ENCODE measurements at places on chromosomes 5 and 9.

- no peak for DNase-seq
Measured at GRCh38 chr9:138024131-138024530, 146.5 kb downstream of the CACNA1B start.

- DNase-seq: peak; percentile 62
Measured at GRCh38 chr5:37900692-37901091, 60.9 kb upstream of the GDNF start.

- DNase-seq: no peak
Measured at GRCh38 chr5:2156358-2157059, 273.8 kb upstream of the IRX4 start.

- peak; percentile 79 for DNase-seq
Measured at GRCh38 chr9:131394464-131395156, 724 bp downstream of the PRRC2B start.

DNA sequence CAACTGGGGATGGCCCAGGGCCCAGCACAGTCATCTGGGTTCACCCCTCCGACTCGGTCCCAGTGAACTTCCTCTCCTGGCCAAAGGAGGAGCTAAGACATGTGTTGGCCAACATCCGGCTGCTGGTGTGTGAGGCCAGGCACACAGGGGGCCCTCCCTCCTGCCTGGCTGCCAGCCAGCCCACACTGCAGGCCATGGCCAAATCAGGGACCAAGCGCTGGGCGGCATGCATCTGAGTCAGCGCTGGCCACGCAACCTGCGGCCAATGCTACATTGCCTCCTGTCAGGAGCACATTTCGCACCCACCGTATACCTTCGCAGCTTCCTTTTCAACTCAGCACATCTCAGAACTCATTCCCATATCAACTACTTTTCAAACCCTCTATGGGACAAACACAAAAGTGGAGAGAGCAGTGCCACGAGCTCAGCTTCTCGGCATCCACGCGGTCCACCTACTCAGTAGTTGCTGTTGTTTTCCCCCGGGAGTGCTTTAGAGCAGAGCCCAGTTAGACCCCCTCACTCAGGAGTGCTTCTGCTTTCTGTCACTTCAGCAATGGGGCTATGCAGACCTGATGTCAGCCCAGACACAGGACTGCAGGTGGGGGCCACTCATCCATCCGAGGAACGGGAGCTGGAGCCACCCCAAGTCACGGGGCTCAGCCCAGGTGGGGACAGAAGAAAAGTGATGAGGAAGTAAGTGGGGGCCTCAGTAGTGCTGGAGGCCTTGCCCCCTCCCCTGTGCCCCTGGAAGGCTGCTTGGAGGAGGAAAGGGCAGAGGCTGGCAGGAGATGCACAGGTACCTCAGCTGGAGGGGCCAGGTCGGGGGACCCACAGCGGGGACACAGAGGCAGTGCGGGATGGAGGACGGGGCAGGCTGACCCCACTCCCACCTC is 13.9 kb downstream of the NINJ1 start:
- DNase-seq: peak; percentile 91

- DNase-seq: no peak
Measured at GRCh38 chr9:35414889-35415288, 75.0 kb upstream of the RUSC2 start.

GRCh38 chr5:176650354-176650884 is 3.1 kb downstream of the TSPAN17 start:
- DNase-seq: no peak

Data from ovary (tissue), 10 donors.